Stimulated activated CD8-positive, alpha-beta memory T cell treated with anti-CD3 and anti-CD28 coated beads, Interleukin-4, amount 100 ng/mL, for 1 hour (primary cell): ENCODE measurements at places on chromosomes 11 and 22.

- DNase-seq, result no peak
These were observed 845 bp downstream of the MPPED2 start for GRCh38 chr11:30585125-30585891.

DNA sequence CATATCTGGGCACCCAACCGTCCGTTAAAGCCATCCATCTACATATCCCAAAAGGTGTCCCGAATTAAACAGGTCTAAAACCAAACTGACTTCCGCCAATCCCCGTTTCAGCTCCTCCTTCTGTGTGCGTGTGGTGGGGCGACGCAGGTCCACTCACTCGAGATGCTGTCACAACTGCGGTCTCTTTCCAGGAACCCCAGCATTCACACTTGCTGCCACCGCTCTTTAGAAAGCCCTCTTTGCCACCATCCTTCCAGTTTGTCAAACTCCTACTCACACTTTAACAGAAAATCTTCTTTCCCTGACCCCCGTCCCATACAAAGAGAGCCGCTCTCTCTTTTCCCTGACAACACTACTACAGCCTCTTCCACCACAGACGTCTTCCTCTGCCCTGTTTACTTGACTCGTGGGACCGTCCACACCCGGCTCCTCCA lies 467 bp downstream of the ESS2 start:
- DNase-seq, result no peak

DNA sequence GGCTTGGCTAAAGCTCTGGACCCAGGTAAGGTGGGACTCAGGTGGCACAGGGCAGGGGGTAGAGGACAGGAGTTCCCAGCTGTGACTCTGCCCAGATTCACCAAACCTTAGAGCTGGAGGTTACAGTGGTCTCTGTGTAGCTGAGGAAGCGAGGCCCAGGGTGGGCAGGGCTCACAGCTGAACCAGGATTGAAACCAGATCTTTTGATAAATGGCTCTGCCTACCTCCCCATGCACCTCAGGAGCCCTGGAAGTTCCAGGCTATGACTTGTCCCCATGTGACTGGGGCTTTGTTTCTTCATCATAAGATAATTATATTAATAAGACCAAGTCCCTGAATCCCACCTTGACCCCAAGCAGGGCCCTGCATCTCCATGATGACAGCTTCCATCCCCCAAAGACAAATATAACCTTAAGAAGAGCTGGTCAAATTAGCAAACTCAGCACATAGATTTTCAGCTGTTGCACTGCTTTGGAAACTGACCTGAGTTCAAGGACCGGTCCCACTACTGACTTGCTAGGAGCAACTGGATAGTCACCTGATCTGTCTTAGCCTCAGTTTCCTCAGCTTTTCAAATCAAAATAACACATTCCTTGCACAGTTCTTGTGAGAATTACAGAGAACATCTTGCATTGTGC lies 21.3 kb upstream of the TSKU start:
- no peak for DNase-seq

DNA sequence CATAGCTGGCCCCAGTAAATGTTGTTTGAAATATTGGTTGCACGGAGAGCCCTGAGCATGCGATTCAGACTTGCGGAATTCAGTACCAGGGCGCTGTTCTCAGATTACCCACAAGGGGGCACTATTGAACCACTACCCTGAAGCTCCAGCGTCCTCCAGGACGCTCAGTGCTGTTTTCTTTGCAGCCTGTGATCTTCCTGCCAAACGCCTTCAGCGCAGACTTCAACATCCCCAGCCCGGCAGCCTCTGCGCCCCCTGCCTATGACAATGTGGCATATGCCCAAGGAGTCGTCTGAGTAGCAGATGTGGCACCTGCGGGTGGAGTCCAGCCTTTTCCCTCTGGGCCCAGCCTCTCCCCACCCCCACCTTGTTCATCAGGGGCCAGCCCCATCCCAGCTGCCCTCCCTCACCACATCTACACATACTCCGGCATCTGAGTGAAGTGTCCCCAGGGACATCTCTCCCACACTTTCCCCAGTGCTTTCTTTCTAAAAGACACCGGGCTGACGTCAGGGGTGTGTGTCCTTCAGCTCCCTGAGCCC lies 9.6 kb upstream of the MS4A10 start:
- peak; percentile 67 for DNase-seq

GRCh38 chr11:102560555-102561011 lies 30.0 kb upstream of the MMP7 start:
- no peak for DNase-seq

DNA sequence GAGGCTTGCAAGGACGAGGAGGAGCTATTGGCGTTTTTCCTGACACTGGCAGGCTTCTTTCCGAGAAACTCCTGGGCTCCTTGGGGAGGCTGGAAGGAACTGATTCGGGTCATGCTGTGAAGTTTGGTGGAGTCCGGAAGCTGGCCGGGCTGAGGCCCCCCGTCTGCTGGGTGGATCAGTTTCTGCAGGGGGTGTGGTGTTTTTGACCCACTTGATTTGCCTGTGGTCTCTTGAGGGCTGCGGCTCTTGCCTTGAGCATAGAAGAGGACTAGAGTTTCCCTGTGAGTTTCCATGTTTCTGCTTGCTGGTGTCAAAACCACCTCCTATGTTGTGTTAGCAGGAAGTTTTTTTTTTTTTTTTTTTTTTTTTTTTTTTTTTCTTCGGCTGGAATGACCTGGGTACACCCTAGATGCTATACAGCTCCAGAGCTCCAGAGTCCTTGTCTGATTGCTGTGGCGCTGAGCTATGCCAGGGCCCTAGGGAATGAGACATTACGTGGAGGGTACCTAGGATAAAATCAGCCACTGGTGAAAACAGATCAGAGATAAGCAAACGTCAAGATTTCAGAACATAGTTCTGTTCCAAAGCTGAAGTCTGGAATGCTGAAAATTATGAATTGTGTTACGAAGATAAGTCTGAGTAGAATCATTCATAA lies 728 bp downstream of the TBC1D22A start:
- no peak for DNase-seq

GRCh38 chr22:49532869-49533802 lies 294.5 kb downstream of the BRD1 start:
- DNase-seq, result no peak

- DNase-seq, result no peak
These were observed 348.1 kb downstream of the BRD1 start for GRCh38 chr22:49479566-49479965.

- DNase-seq, result no peak
These were observed 213.8 kb downstream of the TMEM135 start for GRCh38 chr11:87251560-87251959.

GRCh38 chr11:8268530-8269400 lies 5.1 kb upstream of the LMO1 start:
- no peak for DNase-seq

DNA sequence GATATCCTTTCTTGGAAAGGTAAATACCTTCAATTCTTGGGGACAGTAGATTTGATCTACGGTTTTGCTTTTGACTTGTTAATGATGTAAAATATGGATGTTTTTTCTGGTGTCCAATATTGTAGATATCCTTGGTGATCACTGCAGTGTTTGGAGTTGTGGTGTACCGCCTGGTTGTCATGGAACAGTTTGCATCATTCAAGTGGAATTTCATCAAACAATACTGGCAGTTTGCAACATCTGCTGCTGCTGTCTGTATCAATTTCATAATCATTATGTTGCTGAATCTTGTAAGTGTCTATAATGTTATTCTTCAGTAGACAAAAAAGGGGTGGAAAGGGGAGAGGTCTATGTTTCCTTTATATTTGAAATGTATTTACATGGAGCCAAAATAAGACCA lies 27.4 kb upstream of the MUC15 start:
- DNase-seq, result no peak

DNA sequence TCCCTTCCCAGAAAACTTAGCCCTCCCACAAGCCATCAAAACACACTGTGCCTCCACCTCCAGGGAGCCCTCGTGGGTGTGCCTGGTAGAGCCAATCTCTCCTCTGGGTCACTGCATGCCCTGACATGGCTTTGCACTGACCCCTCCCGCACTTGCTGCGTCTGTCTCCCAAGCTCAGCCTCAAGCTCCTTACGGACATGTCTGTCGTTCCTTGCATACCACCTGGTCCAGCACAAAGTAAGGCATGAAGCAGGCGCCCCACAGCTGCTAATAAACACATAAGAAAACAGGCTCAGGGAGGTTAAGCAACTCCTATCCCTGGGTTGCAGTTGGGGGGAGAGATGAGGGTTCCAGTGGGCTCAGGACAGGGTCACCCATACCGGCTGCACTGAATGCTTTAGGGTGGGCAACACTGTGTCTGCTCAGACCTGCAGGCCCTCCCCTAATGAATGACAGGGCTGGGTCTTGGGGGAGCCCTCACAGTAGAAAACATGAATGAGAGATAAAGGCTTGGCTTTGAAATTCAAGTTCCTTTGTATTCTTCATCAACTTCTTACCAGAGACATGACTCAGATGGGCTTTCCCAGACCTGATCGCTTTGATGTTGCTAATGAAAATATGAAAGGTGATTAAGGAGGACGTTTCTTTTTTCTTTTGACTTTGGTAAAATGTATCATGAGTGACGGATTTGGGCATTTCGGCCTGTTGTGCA lies 38.0 kb downstream of the PHF21B start:
- no peak for DNase-seq

- DNase-seq, result no peak
These were observed 1.0 kb downstream of the B4GALNT4 start for GRCh38 chr11:370070-370941.

DNA sequence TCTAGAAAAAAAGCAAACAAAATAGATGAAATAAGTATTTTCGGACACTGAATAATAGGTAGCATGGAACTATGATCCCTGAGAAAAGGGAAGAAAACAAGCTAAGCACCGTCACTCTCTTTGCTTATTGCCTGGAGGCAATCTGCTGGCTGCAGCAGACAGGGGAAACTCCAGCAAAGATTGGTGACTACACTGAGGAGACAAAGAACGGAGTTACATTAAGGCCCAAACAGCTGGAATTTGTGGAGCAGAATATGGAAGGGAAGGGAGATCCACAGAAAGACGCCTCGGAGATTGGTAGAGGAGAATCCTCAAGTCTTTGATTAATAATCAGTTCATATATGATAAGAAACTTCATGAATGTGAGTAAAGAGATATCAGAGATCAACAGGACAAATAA lies 150.2 kb downstream of the TYR start:
- no peak for DNase-seq

GRCh38 chr22:28464127-28464526 lies 215.5 kb downstream of the TTC28 start:
- no peak for DNase-seq

- DNase-seq, result no peak
These were observed 1059.5 kb downstream of the FAM181B start for GRCh38 chr11:81674211-81674610.

DNA sequence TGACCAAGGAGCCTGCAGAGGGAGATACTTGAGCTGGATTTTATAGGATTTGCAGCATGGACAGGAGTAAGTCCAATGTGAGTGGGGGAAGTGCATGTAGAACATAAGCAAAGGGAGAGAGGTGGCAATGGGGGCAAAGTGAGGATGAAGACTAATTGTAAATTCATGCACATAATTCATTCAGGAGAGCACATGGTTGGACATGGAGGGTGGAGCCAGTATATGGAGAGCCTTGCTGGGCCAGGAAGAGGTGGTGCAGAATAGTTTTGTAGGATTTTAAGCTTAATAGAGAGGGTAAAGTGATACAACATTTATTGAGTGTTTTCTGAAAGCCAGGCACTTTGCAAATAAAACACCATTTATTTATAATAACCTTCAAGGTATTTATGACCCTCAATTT lies 274.3 kb upstream of the C11orf87 start:
- DNase-seq, result no peak

DNA sequence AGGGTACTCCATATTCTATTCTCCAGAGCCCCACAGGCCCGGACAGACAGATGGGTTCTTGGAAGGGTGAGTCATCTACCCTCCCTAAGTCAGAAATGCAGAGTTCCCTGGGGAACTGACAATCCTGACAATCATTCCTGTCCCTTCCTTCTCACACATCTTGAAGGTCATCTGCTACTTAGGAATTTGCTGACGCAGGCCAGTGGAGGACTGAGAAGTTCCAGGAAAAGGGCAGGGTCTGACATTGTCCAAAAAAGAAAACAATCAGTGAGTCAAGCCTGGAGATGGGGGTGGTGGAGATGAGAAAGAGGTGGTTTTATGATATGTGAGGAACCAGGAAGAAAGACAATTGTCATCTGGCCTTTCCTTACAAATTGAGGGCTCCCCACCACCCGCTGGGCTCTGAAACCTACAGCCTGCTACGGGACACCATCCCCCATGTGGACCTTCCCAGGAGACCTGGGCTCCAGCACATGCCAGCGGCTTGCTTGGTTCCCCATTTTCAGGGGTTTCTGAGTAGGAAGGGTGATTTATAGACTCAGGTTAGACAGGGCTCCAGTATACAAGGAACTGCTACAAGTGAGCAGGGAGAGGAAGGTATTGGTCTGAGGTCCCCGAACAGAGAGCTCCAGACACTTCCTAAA lies 12.9 kb downstream of the CD59 start:
- DNase-seq, result no peak

DNA sequence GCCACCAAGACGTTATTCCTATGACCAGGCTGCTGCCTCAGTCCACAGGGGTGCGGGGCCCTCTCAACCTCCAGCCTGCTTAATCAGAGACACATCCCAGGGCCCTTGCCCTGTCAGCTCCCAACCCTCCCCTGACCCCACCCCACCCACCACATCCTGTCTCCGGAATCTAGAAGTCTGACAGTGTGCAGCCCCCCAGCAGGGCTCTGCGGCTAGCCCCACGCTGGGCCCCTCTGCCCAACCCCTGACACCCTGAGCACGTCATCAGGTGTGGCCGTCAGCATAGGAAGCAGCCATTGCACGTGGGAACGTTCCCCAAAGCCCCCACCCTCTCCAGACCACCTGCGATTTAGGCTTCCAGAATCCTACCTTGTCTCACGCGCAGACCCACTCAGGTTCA lies 34.3 kb upstream of the IGSF9B start:
- DNase-seq, result no peak

DNA sequence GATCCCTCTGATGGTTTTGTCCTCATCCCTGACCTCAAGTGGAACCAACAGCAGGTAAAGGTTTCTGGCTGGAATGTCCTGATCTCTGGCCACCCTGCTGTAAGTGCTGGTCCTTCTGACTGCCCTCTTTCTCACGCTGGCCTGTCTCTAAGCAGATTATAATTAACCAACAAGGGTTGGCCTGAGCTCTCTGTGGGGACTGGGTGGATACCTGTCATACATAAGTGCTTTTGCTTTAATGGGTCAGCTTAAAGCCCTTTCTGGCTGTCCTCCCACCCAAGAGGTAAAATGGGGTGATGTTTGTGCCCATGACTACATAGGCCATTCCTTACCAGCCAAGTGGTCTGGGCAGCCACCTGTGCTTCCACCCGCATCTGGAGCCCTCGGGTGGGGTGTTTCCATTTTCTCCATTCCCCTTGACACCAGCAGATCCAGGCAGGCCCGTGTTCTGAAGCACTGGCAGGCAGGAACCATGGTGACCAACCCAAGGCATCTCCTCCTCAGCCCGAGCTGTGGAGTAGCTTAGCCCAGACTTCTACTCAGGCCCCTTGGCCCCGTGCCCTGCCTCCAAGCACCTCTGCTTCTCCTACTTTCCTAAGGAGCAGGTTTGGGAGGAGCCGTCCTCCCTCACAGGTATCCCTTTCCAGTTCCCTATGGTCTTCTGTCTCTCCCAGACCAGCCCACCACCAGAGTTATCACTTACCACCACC lies 17.0 kb upstream of the ST3GAL4 start:
- DNase-seq, result no peak
